ENCODE measurements at places on chromosomes 13 and 19.

DNA sequence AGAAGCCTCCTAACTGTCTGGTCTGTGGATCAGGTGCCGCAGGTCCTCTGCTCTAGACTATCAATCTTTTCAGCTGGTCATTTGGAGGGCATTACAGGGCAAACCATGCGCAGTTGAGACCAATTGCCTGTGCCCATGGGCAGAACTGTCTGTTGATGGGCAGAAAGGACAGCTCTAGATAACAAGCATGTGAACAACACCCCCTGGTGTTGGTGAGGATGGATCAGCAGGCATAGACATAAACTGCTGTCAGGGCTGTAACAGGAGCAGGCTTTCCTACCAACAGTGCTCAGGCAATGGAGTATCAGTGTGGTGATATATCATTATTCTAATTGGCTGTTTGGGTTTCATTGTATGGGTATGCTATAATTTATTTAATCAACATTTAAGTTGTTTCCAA, 104.7 kb upstream of the KL start:
- DNase-seq = peak; percentile 23

- DNase-seq = no peak
Observed at GRCh38 chr19:38139122-38139521, 84.9 kb downstream of the DPF1 start.

- peak; percentile 48 for DNase-seq
Observed at GRCh38 chr19:4172861-4173473, 9.4 kb downstream of the SIRT6 start.

DNA sequence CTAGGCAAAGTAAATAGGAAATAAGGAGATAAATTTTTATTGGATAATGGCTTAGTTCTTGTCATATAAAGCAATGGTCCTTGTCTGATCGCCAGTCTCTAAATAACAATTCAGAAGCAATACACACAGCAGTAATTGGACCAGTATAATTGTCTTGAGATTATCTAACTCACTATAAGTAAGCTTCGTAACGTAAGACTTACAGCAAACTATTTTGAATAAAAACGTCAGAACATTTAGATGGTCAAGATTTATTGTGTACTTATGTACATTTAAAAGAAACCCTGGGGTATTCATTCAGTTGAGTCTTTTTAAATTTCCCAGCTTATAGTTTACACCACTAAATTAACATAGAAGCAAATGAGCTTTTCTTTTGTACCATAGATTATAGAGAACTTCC, 20.2 kb upstream of the TRPC4 start:
- no peak for DNase-seq

DNA sequence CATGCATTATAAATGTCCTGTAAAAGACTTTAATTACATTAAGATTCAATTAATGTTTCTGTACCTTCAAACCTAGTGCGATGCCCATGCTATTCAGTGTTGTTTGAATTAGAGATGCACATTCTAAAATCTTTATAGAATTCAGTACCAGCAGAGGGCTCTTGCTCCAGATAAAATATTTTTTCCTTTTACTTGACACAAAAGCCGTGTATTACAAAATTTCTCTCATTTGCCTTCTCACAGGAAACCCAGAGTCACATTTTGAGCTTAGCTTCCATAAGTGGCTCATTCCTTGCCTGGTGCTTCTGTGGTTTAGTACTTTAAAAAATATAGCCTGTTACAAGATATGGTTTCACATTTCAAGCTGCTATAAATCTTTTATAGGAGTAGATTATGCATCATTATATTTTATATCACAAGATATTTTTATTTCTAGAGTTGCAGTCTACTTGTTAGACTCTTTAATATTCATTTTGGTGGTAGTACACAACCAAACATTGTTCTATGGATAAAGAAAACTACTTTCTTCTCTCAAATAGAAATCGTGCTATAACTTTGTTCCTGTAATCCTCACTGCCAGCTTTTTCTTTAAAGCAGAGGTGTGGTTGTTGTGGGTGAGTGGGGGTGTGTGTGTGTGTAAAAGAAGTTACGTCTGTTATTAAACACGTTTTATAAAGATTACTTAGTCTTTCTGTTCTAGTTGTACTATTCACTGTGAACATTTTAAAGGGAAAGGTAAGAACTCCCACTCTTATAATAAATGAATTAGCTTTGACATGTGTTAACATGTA, 101.4 kb downstream of the RNF17 start:
- no peak for DNase-seq

DNA sequence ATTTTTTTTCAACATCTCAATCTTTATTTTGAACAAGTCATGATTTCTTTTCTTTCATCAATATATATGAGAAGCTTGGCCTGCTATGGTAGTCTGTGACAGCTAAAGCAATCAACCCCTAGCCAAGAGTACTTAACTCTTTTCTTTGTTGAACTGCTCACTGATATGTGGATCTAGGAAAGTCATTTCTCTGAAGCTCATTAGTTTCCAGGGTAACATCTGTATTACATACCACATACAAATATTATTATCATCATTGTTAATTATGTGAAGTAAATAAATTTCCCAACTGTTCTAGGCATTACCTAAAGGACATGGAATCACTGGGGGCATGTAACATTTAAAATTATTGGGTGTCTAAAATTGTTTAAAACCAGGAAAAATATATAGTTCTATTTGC, 267.3 kb downstream of the DCT start:
- no peak for DNase-seq

DNA sequence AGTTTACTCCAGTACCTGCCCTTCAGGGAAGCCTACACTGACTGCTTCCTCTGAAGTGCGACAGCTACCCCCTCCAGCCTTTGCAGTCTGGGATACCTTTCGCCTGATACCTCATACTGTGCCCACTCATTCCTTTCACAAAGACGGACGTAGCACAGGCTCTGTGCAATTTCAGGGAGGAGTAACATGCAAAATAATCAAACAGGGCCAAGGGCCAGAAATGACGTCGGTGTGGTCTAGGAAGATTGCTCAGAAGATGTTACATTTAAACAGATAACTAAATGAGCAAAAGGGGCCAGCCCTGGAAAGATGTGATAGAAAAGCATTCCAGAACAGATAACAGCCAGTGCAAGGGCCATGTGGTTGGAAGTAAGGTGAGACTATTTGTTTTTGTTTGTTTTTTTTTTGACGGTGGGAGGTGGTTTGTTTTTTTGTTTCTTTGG, 6.6 kb upstream of the DDX39A start:
- no peak for DNase-seq

DNA sequence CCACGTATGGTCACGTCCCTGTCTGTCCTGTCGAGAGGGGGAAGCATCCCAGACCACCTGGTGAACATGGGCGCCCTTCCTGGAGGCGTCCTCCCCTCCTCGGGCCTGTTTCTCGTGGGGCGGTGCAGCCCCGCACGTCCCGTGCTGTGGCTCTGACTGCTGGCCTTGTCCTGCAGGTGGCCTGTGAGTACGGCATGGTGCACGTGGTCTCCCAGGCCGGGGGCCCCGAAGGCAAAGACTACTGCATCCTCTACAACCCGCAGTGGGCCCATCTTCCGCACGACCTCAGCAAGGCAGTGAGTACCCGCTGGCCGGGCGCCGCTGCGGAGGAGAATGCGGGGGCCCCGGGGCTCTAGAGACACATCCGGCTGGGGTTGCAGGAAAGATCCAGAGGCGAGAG, 5.9 kb downstream of the SPPL2B start:
- DNase-seq = no peak

GRCh38 chr19:29495901-29496441, 29.8 kb upstream of the VSTM2B start:
- no peak for DNase-seq

DNA sequence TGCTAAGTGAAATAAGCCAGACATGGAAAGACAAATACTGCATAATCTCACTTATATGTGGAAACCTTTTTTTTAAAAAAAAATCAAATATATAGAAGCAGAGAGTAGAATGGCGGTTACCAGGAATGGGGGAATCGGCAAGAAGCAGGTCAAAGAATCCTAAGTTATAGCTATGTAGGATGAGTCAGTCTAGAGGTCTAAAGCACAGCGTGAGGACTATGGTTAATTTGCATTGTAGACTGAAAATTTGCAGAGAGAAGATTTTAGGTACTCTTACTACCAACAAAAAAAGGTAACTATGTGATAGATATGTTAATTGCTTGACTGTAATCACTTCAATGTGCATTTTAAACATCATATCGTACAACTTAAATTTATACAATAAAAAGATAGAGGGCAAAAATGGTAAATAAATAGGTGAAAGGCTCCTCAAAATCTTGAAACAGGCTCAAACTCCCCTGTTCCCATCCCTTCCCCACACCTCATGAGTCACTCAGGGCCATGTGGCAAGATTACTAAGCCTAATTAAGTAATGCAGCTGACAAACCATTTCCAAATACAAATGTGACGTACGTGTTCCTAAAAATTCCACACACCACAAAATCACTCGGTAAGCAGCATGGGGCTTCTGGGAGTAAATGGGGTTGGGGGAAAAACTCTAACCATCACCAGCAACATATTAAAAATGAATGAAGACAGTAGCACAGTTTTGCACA, 159.0 kb downstream of the USP12 start:
- no peak for DNase-seq

GRCh38 chr13:41471785-41472184, 14.4 kb downstream of the RGCC start:
- DNase-seq = no peak

DNA sequence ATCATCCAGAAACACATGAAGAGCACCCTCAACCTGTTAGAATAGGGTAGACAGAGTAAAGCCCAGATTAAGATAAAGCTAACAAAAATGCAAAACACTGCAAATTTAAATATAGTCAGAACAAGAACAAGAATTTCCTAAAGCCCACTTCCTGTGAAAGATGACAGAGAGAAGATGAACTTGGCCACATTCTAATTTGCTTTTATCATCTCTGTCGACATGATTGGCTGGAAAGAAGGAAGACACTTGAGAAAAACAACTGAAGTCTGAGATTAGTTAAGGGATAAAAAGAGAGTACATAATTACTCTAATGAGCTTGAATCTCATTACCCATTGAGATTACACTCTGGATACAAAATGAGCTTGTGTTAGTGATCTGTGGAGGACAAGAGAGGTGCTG, 537.6 kb downstream of the KLF5 start:
- no peak for DNase-seq

GRCh38 chr19:2038284-2039088, 12.6 kb downstream of the MKNK2 start:
- no peak for DNase-seq

- no peak for DNase-seq
Observed at GRCh38 chr19:15622991-15623390, 8.0 kb downstream of the CYP4F8 start.

All from GM12892 (cell line).